Activated gamma-delta T cell (primary cell): ENCODE measurements at places on chromosomes 1 and 21.

GRCh38 chr1:175530183-175530582 is 213.2 kb downstream of the TNR start:
- DNase-seq = no peak

GRCh38 chr1:52348704-52349300 is 17.2 kb downstream of the CC2D1B start:
- no peak for DNase-seq

DNA sequence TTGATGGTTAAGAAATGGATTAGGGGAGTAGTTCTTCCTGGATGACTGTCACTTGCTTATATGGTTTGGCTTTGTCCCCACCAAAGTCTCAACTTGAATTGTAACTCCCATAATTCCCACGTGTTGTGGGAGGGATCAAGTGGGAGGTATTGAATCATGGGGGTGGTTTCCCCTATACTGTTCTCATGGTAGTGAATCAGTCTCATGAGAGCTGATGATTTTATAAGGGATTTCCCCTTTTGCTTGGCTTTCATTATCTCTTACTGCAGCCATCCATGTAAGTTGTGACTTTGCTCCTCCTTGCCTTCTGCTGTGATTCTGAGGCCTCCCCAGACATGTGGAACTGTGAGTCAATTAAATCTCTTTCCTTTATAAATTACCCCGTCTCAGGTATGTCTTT is 1621.1 kb downstream of the MRPL39 start:
- DNase-seq = no peak

DNA sequence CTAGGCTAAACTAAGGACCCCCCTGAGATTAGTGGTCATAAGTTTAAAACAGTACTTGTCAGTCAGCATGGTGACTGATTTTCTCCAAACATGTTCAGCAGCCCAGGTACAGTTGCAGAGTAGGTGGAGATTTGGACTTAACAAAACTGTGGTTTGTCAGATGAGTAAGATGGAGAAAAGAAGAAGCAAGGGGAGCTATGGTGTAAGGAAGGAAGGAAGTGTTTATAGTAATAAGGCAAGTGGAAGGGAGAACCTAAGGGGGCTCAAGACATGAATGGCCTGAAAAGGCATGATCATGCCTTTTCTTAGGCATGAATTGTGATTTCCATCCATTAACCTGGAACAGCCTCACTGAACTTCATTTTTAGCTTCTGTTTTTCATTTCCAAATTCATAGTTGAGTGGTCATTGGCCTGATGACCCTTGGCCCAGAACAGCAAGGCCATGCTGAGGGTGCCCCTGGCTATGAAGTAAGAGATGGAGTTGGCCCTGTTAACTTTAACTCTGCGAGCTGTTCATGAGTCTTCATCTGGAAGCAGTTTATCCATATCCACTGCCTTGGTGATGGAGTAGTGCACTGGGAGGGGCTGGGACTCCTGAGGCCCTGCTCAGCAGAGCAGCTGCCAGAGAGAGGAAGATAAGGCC is 60.7 kb downstream of the LRRC8D start:
- no peak for DNase-seq

GRCh38 chr1:96962751-96963211 is 241.2 kb downstream of the PTBP2 start:
- DNase-seq = no peak

- DNase-seq = no peak
These were observed 5.5 kb downstream of the ETV3 start for GRCh38 chr1:157132616-157133167.

GRCh38 chr1:77825131-77825709 is 45.8 kb downstream of the MIGA1 start:
- no peak for DNase-seq

GRCh38 chr1:113901191-113901590 is 3.4 kb downstream of the AP4B1 start:
- DNase-seq = no peak

DNA sequence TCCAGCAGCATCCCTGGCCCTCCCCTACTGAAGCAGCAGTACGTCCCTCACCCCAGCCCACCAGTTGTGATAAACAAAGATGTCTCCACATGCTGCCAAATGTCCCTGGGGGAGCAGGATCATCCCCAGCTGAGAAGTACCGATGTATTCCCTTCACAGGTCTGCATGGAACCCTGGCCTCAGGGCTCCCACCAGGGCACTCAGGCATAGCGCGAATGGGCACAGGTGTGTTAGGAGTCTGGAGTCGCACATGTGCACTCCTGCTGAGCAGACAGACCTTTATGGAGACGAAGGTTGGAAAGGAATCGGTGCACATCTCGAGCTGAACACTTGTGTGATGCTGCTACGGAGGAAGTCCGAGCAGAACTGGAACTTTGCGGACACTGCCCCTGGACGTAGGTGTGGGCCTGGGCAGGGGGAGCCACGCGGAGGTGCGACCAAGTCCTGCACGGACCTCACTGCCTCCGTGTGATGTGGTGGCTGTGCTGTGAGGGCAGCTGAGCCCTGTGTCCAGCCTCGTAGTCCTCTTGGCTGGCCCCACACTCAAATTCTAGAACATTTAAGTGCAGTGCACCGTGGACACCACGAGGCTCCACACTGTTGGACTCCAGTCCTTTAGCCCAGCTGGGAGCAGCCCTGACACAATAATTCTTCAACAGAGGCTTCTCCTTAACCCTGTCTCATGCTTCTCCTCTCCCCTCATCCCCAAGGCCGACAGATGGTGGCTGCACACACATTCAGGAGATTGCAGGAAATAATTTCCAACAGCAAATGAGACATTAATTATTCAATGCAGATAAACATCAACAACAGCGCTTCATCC is 43.4 kb downstream of the RSPH1 start:
- no peak for DNase-seq

DNA sequence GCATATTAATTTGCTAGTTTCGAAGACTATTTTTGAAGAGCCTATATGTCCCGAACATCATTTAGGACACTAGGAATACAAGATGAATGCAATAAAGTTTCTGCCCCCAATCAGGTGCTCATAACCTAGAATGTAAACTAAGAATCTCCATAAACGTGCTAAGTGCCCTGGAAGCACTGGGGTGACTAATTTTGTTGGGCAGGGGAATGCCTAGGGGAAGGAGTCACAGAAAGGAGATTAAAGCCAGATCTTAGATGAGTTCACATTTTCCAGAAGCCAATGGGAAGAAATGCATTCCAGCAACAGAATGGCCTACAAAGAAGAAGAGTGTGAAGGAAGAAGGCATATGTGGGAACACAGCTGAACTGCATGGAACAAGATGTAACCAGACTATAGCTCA is 19.5 kb downstream of the SCYL3 start:
- no peak for DNase-seq

DNA sequence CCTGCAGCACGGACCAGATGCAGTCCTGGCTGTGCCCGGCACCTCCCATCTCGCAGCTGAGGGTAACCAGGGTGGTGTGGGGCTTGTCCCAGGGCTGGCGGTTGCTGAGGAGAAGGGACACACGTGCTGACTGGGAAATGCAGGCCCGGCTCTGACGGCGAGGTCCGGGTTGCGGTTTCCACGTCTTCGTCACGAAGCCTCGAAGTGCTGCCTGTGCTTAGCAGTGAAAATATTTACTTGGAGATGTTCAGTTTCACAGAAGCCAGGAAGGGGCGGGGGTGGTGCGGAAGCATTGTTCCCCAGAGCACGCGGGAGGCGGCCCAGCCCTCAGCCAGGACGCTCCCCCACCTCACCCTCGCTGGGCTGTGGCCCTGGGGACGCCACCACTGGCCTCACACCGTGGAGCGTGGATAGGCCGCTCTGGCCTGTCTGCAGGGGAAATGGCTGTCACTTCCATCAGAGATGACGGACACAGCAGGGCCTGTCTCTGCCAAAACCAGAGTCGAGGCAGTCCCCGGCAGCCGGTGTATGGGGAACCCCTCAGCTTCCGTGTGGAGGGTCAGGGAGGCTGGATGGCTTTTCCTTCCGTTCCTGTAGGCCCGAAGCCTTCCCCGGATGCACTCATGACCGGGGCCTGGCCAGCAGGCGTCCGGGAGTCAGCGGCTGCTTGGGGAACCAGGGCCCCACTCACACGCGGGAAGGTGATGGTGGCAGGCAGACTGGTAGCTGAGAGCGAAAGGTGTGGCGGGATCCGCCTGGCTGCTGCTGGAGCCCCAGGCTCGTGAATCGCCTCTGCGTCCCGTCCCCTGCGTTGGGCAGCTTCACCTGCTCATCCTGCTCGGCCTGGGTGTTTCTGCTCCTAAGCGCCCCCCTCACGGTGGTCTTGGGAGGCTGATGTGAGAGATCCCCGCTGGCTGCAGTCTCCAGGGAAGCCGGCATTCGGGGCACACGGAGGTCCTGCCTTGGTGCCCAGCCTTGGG is 14.7 kb upstream of the POFUT2 start:
- no peak for DNase-seq

DNA sequence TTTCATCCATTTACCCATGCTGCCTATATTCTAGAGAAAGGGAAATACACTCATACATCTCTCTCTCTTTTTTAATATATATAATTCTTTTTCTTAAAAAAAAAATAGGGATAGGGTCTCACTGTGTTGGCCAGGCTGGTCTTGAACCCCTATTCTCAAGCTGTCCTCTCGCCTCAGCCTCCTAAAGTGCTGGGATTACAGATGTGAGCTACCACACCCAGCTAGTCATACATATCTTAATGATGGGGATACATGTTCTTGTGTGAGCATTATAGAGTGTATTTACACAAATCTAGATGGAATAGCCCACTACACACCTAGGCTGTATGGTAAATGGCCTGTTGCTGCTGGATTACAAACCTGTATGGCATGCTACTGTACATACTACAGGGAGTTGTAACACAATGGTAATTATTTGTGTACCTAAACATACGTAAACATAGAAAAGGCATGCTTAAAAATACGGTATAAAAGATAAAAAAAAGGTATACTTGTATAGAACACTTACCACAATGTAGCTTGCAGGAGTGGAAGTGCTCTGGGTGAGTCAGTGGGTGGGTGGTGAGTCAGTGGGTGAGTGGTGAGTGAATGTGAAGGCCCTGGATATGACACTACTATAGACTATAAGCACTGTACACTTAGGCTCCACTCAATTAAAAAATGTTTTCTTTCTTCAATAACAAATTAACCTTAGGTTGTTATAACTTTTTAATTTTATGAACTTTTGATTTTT is 72.9 kb downstream of the IVNS1ABP start:
- DNase-seq = no peak

DNA sequence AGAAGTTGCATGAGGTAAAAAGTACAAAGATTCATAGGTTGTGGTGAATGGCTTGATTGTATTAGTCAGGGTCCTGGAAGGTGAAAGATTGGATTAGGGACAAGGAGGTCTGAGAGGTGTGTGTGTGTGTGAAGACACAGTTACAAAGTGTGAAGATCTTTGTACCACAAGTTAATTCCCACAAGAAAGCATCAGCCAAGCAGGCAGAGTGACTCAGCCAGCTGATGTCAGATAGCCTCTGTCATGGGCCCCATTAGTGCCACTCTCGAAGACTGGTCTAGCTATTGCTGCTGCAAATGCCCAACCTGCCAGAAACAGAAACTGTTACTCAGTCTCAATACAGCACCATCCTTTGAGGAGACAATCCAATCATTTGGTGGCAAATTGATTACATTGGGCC is 96.5 kb downstream of the DTL start:
- no peak for DNase-seq

GRCh38 chr1:216820345-216820744 is 97.1 kb upstream of the ESRRG start:
- DNase-seq = no peak

DNA sequence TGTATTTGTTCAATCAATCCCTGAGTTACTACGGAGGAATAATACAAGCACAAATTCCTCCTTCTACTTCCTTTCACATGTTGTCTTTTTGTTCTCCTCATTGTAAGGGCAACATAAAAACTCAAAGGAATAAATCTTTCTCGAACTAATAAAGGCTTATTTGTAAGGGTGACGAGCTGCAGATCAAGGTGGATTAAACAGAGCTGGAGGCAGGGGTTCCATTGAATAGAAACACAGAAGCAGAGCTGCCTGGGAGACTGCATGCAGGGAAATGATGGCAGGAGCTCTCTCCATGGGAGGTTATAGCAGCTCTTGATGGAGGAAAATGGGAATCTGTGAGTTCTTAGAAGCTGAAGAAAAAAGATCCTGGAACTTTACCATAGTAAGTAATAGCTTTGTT is 160.2 kb downstream of the CYYR1 start:
- DNase-seq = no peak

DNA sequence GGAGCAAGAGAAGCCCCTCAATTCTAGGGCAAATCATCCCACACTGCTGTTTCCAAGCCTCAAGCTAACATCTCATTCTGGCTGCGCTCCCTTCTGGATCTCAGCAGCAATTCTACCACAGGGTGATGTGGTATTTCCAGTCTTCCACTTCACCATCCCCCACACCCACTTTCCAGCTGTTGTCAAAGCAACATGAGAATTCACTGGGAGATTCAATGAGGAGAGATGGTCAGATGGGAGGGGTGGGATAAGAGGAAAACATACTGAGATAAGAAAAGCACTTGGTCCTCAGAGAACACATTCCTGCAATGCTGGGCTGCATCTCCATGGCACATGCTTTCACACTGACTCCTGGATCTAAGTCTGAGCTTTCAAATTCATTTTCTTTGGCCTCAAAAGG is 47.3 kb upstream of the LRRC52 start:
- no peak for DNase-seq

GRCh38 chr1:62722796-62723195 is 34.6 kb upstream of the DOCK7 start:
- DNase-seq = no peak

GRCh38 chr1:212777151-212777550 is 14.4 kb downstream of the NSL1 start:
- DNase-seq = no peak

DNA sequence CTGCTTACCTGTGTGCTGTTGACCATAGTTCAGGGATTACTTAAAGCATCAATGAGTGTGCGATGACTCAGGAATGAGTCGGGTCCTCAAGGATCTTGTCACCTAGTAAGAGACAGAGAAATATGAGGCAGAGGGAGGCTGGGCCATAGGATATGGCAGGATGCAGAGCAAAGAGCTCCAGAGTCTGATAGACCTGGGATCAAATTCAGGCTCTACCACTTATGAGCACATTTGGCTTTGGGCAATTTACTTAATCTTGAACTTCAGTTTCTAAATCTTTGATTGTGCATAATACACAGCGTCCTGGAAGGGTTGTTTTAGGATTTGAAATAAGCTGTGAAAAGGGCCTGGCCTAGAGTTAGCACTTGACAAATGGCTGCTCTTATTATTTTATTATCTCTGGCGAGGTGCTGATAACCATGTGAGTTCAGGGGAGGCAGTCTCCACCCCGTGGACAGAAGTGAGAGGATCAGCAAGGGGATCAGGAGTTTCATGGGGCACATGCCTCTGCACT is 94.5 kb downstream of the ROR1 start:
- no peak for DNase-seq

GRCh38 chr1:34656731-34657130 is 98.1 kb upstream of the GJB5 start:
- DNase-seq = no peak

GRCh38 chr1:26702680-26703038 is 6.8 kb downstream of the ARID1A start:
- no peak for DNase-seq

DNA sequence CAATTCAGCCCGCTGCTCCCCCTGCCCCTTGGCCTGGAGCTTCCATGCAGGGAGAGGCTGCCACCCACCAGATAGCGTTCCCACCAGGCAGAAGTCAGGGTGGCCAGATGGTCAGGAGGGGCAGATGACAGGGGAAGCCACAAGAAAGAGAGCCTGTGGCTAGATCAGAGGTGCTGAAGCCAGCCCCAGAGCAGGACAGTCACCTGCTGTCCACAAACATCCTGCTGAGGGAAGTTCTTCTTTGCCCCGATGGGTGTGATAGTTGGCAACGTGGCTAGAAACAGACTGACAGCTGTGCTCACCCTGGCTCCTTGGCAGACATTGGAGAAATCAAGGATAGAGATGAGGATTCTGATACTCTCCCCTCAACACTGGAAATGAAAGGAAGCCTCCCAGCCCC is 27.2 kb upstream of the SRP9 start:
- DNase-seq = no peak
